Activated T-cell treated with anti-CD3 and anti-CD28 coated beads, Interleukin-2, amount 50 U/mL, for 72 hours (primary cell): ENCODE measurements at places on chromosomes 11 and 22. TPM values are rescaled to one million over a fixed set of nuclear protein-coding genes. Genes with fewer than 3 reads are reported as not detected.

- no peaks in the 10 kb centered on the region for H3K36me3 ChIP-seq
- no peak for DNase-seq
- no peak overlapping the region for H3K27ac ChIP-seq
- no peaks in the 10 kb centered on the region for H3K4me1 ChIP-seq
- H3K4me3 ChIP-seq: no peak overlapping the region
These were observed 838.4 kb downstream of the FAM181B start for GRCh38 chr11:81895258-81895657.

DNA sequence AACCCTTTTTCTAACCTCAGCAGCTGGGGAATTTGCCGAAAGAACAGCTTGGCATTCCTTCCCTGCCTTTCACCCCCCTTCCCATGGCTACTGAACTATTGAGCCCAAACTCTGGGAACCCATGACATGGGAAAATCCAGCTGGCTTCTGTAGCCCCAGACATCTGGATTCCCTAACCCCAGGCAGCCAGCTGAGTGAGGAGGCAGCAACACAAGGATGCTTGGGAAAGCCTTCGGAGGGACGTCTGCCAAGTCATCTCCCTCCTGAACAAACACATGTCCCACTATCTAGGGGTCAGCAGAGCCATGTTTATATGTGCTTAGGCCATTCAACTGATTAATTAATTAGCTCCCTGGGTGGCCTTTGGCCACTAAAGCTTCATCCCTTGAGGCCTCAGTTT, 21.6 kb downstream of the LRRC55 start:
- H3K36me3 ChIP-seq: no peaks in the 10 kb centered on the region
- no peaks in the 10 kb centered on the region for H3K4me1 ChIP-seq
- peaks cover 32% of the 10 kb centered on the region for H3K27me3 ChIP-seq
- H3K27ac ChIP-seq: no peak overlapping the region
- H3K4me3 ChIP-seq: no peak overlapping the region

SAA1 gene
- total RNA-seq: not detected

GRAP2 gene
- 59.4 TPM for total RNA-seq

IL18 gene
- total RNA-seq: not detected

RTN4R gene
- total RNA-seq: 1.4 TPM

DNA sequence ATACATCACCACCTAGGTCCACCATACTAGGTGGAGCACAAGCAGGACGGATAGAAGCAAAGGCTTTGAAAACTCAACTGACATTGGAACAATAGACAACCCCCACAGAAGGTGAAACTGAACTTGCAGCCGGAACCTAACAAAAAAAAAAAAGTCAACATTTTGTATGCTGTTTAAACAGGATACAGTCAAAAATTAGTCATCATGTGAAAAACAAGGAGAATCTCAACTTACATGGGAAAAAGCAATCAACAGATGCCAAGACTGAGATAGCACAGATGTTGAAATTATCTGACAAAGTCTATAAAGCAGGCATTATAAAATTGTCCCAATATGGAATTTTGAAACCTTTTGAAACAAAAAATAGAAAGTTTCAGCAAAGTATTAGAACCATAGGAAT, 123.8 kb downstream of the RAB38 start:
- H3K4me3 ChIP-seq: no peak overlapping the region
- no peak for DNase-seq
- no peaks in the 10 kb centered on the region for H3K4me1 ChIP-seq
- H3K36me3 ChIP-seq: no peaks in the 10 kb centered on the region
- peaks cover 5% of the 10 kb centered on the region for H3K27me3 ChIP-seq
